ENCODE measurements at places on chromosomes 2 and 18.

DNA sequence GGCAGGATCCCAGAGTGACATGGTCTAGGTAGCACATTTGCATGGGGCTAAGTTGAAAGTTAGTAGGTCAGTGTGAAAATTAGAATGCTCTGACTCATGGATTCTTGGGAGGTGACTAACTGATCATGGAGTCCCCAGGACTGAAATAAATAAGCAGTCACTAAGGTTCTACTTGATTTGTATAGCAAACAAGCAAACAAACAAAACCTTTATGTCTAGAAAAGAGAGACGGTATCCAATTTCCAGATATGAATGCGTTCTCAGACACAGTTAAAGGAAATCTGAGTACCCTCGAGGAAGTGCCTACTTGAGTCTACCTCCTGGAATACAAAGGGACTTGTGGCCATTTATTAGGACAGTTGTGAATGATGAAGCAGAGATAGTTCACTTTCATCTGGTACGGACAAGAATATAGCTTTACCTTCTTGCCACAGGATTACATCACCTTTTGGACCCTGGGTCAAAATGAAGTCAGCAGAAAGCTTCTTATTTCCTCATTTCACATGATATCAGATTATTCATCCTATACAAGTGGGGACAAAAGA lies 54.3 kb upstream of the AGPS start:
- no peak for DNase-seq

DNA sequence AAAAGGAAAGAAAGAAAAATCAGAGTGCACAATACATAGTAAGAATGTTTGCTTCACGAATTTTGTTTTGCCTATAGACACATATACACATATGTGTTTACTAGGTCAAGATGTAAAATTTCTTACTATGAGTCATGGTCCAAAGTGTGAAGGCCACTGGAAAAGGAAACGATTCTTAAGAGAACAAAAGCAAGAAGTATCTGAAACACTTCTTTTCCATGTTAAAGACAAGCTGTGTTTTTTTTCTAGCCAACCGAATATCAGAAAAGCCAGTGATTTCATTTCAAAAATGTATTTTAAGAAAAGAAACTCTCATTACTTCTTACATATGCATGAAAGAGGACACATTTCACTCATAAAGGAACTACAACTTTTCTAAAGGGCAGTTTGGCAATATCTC lies 24.9 kb downstream of the PECR start:
- DNase-seq = no peak

DNA sequence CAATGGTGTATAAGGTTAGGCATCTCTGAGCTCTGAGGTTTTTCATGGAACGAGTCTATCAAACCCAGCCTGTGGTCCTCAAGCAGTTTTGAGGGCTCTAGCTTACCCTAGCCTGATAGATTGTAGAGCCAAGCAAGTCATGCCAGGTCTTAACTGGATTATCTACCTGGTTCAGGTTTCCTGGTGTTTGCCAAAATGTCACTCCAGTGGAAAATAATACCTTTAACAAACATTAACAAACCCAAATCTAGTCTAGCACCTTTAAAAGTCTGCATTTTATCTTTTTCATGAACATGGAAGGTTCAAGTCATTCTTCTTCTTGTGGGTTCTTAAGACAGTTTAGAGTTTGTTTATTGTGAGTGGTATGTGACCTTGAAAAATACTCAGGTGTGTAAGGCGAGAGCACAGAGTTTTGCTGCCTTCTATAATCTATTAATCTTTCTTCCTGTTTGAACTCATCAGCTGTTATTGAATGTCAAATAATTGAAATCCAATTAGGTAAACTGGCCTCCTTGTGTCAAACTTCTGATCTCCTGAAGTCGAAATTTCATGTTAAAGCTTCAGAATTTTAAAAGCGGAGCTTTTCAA lies 13.4 kb upstream of the ADGRF3 start:
- no peak for DNase-seq

GRCh38 chr18:47490882-47491281 lies 239.4 kb upstream of the SKOR2 start:
- no peak for DNase-seq

- DNase-seq = no peak
Measured at GRCh38 chr18:40672590-40672989, 1282.4 kb upstream of the PIK3C3 start.

Data from stimulated activated CD8-positive, alpha-beta memory T cell treated with anti-CD3 and anti-CD28 coated beads, Interleukin-15, amount 100 ng/mL, for 24 hours (primary cell).